Type B pancreatic cell (in vitro differentiated cells): ENCODE measurements at places on chromosomes 1 and 21. TPM values are rescaled to one million over a fixed set of nuclear protein-coding genes. Genes with fewer than 3 reads are reported as not detected.

DNA sequence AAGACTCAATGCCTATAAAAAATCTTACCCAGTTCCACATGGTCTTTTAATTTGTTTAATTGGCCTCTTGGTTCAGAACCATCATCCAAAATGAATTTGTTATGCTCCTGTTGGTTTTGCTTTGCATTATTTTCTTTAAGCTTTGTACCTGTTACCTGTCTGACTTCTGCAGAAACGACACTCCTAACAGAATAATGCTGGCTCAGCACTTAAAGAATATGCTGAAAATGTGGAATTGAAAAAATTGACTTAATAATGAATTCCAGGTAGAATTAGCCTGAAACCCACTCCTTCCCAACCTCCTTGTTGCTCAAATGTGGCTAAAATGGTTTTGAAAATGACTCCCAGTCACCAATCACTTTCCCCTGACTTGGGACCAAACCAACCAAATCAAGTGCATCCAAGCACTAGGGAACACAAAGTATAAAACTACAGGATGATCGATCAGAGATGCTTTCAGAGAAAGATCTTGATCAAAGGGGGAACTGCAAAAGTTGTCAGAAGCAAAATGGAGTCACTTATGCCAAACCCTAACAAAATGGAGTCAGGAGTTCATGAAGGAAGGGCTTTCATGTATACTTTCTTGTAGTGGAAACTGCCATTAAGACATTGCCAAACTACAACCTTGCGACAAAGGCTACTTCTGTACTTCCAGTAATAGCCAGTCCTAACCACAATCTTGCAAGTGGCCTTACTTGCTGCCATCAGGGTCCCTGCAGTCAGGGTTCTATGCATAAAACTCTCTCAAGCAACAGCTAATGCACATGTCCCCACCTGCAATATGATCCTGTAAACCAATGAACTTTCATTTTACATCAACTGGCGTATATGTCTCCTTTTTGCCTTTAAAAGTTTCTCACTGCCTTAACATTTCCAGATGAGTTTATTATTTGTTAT lies 5.4 kb downstream of the GBP7 start:
- H3K27me3 ChIP-seq: no peaks in the 10 kb centered on the region
- H3K4me1 ChIP-seq: no peaks in the 10 kb centered on the region
- DNase-seq: no peak
- no peaks in the 10 kb centered on the region for H3K36me3 ChIP-seq
- H3K4me3 ChIP-seq: no peak overlapping the region

DNA sequence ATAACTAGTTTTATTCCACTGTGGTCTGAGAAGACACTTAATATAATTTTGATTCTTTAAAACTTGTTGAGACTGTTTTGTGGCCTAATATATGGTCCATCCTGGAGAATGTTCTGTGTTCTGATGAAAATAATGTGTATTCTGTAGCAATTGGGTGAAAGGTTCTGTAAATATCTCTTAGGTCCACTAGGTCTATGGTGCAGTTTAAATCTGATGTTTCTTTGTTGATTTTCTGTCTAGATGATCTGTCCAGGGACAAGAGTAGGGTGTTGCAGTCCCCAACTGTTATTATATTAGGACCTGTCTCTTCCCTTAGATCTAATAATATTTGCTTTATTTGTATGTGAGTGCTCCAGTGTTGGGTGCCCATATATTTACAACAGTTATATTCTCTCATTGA lies 33.9 kb upstream of the PM20D1 start:
- H3K4me3 ChIP-seq: no peak overlapping the region
- H3K4me1 ChIP-seq: no peaks in the 10 kb centered on the region
- DNase-seq: no peak
- H3K27me3 ChIP-seq: no peaks in the 10 kb centered on the region

The SETDB1 gene
- total RNA-seq: 53.5 and 73.8 TPM in 2 replicates

The FCRL6 gene
- total RNA-seq: not detected in 2 replicates

DNA sequence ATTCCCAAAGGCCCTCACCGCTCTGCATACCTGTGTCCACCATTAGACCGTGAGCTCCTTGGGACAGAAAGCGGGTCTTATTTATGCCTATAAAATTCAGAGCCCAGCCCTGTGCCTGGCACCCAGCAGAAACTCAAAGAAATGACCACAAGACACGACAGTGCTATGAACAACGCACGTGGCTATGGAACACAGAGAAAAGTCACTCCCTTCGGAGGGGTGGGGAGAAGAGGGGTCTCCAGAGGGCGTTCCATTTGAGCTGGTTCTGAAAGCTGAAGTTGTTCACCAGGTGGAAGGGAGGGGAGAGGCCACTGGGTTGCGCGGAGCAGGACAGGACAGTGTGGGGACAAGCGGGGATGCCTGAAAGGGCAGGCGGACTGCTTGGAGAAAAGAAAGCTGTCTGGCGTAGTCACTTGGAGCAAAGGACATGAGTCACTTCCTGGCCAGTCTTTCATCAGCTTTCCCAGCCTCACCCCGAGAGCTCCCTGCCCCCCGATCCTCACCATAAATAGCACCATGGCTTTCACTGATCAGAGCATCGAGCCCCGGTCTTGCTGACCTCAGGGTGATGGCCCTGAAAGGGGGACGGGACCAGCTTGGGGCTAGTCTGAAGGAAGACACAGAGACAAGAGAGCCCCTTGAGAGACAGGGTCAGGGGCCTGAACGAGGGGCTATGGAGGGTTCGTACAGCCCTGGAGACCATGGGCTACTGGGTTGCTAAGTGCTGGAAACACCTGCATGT lies 28.5 kb downstream of the ECE1 start:
- peaks cover 26% of the 10 kb centered on the region for H3K4me1 ChIP-seq
- H3K27me3 ChIP-seq: no peaks in the 10 kb centered on the region
- peak overlapping the region; percentile 71 for H3K4me3 ChIP-seq

GRCh38 chr1:54377040-54377691 lies 29.0 kb downstream of the SSBP3 start:
- H3K4me1 ChIP-seq: peaks cover 65% of the 10 kb centered on the region
- H3K36me3 ChIP-seq: peaks cover 26% of the 10 kb centered on the region
- no peaks in the 10 kb centered on the region for H3K27me3 ChIP-seq
- H3K4me3 ChIP-seq: no peak overlapping the region
- peak overlapping the region; percentile 46 for H3K27ac ChIP-seq
- no peak for DNase-seq

- peak overlapping the region; percentile 19 for H3K27ac ChIP-seq
- H3K4me1 ChIP-seq: peaks cover 11% of the 10 kb centered on the region
- DNase-seq: no peak
- H3K27me3 ChIP-seq: peaks cover 7% of the 10 kb centered on the region
- H3K4me3 ChIP-seq: no peak overlapping the region
Observed at GRCh38 chr1:155043301-155043702, 7.8 kb upstream of the ADAM15 start.

GRCh38 chr21:23853796-23854379 lies 1753.4 kb downstream of the MRPL39 start:
- H3K36me3 ChIP-seq: no peaks in the 10 kb centered on the region
- DNase-seq: no peak
- no peaks in the 10 kb centered on the region for H3K27me3 ChIP-seq
- H3K4me3 ChIP-seq: no peak overlapping the region

DNA sequence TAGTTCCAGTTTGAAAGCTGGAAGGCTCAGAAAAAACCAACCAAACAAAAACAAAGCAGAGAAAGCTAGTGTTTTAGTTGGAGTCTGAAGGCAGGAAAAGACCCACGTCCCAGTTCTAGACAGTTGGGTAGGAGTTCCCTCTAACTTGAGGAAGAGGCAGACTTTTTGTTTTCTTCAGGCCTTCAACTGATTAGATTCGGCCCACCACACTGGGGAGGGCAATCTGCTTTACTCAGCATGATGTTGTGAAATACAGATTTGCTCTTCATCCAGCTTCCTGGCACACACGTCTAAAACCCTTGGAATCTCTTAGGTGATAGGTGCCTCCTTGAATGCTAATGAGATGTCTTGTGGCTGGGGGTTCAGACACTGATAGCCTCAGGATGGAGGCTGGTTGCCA lies 49.1 kb upstream of the CSF3R start:
- H3K27me3 ChIP-seq: peaks cover 36% of the 10 kb centered on the region
- H3K4me1 ChIP-seq: no peaks in the 10 kb centered on the region
- no peak overlapping the region for H3K4me3 ChIP-seq
- no peaks in the 10 kb centered on the region for H3K36me3 ChIP-seq
- no peak overlapping the region for H3K27ac ChIP-seq
- no peak for DNase-seq

GRCh38 chr1:12344596-12345349 lies 114.9 kb downstream of the VPS13D start:
- H3K4me1 ChIP-seq: peaks cover 24% of the 10 kb centered on the region
- H3K27ac ChIP-seq: peak overlapping the region; percentile 4

DNA sequence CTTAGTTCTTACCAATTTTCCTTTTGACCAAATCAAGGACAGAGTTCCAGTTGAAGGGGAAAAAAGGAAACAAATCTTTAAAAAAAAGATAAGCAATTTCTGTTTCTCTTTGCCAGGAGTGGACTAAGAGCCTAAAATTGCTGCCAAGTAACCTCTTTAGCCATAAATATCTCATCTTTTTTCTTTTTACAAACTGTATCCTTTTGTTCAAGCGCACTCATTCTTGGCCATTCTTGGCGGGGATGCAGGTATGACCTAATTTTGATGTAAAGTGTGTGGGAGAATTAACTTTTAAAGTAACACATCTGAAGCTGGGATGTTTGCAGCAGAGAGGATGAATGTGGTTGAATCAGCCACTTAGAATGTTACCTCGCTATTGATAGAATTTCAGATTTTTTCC lies 13.4 kb upstream of the KIF1B start:
- DNase-seq: no peak
- H3K4me3 ChIP-seq: no peak overlapping the region
- no peaks in the 10 kb centered on the region for H3K27me3 ChIP-seq
- H3K27ac ChIP-seq: no peak overlapping the region
- no peaks in the 10 kb centered on the region for H3K36me3 ChIP-seq
- no peaks in the 10 kb centered on the region for H3K4me1 ChIP-seq

The NPPA gene
- not detected in 2 replicates for total RNA-seq

The MAP7D1 gene
- 94.5 and 112 TPM in 2 replicates for total RNA-seq

DNA sequence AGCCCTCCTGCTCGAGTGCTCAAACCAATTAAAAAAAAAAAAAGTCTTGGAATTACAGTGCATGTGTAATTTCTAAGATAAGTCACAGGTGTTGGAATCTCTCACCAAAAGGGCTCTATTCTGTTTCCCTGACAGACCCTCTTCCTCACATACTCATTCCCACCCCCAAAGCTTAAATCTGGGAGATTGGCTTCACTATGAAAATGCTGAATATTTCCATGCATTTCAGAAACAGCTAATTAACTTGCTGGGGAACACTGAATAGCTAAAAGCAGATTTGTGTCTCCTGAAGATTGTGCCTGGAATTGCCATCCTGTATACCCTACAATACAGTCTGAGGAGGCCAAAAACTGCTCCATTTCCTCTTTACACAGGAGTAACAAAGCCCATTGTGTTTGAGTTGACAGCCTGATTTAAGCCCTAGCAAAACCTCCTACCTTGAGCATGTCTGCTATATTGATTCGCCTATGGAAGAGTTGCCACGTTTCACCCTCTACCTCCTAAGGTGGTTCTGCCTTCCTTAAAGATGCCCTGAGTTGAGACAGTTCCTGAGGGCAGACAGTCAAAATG lies 1.4 kb upstream of the PIK3R3 start:
- H3K27me3 ChIP-seq: peaks cover 5% of the 10 kb centered on the region
- DNase-seq: no peak
- peak overlapping the region; percentile 99 for H3K4me3 ChIP-seq
- peak overlapping the region; percentile 100 for H3K27ac ChIP-seq

DNA sequence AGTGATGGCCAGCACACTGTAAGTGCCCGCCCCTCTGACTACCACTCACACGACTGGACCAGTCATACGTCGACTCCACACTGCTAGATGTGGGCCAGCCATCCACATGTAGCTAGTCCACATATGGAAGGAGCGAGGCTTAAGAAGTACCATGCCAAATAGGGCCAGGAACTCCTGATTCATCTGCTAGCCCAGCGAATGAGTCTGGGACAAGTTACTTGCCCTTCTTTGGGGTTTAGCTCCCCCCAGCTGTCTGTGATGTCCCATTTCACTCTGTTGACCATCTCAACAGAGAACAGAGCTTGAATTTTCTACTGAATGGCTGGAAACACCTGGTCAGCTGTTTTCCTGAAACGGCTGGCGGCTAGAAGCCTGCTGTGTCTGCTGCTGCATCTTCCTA lies 5.8 kb downstream of the CSRP1 start:
- no peak for DNase-seq
- peak overlapping the region; percentile 91 for H3K27ac ChIP-seq
- H3K4me3 ChIP-seq: peak overlapping the region; percentile 55
- H3K36me3 ChIP-seq: no peaks in the 10 kb centered on the region
- H3K4me1 ChIP-seq: peaks cover 58% of the 10 kb centered on the region

The SLC9A1 gene
- total RNA-seq: 28.8 and 41.9 TPM in 2 replicates
